ENCODE measurements at places on chromosomes 13 and 19. TPM values are rescaled to one million over a fixed set of nuclear protein-coding genes. Genes with fewer than 3 reads are reported as not detected.

FBN3 gene
- not detected for total RNA-seq

- H3K27ac ChIP-seq, result peak overlapping the region; percentile 93
- H3K27me3 ChIP-seq, result peaks cover 2% of the 10 kb centered on the region
- H3K36me3 ChIP-seq, result peaks cover 15% of the 10 kb centered on the region
- peak; percentile 19 for DNase-seq
- peak overlapping the region; percentile 98 for H3K4me3 ChIP-seq
These were observed 795 bp downstream of the MLLT1 start for GRCh38 chr19:6278740-6279619.

GRCh38 chr13:28611654-28612131 lies 47.2 kb upstream of the POMP start:
- H3K27me3 ChIP-seq, result peaks cover 1% of the 10 kb centered on the region
- peak overlapping the region; percentile 82 for H3K27ac ChIP-seq
- peak; percentile 24 for DNase-seq
- peaks cover 35% of the 10 kb centered on the region for H3K4me1 ChIP-seq

DNA sequence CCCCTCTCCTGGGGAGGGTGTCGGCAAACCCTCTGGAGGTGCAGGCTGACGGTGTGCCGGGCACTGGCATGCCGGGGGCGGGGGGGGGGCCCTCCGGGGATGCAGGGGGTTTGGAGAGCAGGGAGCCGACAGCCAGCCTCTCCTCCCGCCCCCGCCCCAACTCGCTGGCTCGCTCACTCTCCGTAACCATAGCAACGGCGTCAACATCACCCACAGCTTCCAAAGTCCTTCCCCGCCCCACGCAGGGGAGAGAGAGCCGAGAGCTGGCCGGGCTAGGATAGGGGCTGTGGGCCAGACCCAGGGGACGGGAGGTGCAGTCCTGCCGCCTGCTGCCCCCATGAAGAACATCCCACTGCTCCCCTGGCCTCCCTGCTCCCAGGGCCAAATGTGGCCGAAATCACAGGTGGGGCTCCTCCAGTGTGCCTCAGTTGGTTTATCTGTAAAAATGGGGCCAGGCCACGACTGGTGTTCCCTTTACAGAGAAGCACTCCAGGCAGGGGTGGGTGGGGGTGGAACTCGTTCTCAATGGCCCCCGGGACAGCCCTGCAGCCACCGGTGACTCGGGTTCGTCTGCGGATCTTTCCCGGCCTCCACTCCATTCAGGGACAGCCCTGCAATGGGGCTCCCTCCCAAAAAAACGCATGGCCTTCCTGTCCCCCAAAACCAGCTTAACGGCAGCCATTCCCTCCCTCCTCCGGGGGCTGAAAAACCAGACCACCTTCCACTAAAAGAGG lies 3.2 kb downstream of the KLF16 start:
- no peaks in the 10 kb centered on the region for H3K27me3 ChIP-seq
- H3K4me1 ChIP-seq, result peaks cover 48% of the 10 kb centered on the region
- peak overlapping the region; percentile 12 for H3K4me3 ChIP-seq
- DNase-seq, result peak; percentile 83
- H3K36me3 ChIP-seq, result no peaks in the 10 kb centered on the region
